Naive thymus-derived CD8-positive, alpha-beta T cell (primary cell): ENCODE measurements at places on chromosomes 5 and 9. TPM values are rescaled to one million over a fixed set of nuclear protein-coding genes. Genes with fewer than 3 reads are reported as not detected.

ARID3C gene
- not detected for total RNA-seq

- peaks cover 2% of the 10 kb centered on the region for H3K27me3 ChIP-seq
- no peak overlapping the region for H3K4me3 ChIP-seq
- H3K4me1 ChIP-seq, result no peaks in the 10 kb centered on the region
- no peak overlapping the region for H3K27ac ChIP-seq
- H3K36me3 ChIP-seq, result no peaks in the 10 kb centered on the region
Measured at GRCh38 chr5:93279296-93279963, 301.6 kb downstream of the NR2F1-AS1 start.

DNA sequence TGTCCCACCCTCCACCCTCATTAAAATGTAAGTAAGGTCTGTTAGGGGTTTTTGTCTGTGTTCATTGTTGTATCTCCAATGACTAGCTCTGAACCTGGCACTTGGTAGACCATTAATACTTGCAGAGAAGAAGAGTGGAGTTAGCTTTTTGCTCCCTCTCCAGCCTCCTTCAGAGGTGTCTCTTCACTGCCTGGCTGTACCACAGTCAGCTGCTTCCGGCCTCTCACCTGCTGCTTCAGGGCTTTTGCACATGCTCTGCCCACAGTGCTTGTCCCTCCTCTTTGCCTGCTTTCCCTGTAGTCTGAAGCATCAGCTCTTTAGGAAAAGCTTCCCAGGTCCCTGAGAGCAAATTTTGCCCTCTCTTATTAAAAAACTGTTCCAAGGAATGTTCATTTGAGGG lies 83.6 kb downstream of the SNX24 start:
- H3K27ac ChIP-seq, result no peak overlapping the region
- no peaks in the 10 kb centered on the region for H3K36me3 ChIP-seq
- no peaks in the 10 kb centered on the region for H3K4me1 ChIP-seq
- H3K4me3 ChIP-seq, result no peak overlapping the region
- DNase-seq, result no peak

DNA sequence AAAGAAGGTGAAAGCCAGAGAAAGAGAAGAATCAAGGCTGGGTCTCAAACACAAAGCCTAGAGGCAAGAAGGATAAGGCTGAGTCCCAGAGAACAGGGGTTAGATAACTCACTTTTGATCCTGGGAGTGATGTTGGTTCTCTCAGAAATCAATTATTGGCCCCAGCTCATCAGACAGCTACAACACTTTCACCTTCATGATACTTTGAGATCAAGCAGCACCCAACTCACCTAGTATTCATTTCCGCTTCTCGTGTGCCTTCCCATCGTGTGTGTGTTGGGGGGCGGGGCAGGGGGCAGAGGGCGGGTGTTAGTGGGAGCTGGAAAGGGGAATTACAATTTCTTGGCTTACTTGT lies 92.2 kb upstream of the RAD23B start:
- no peaks in the 10 kb centered on the region for H3K4me1 ChIP-seq
- H3K27ac ChIP-seq, result no peak overlapping the region
- peaks cover 2% of the 10 kb centered on the region for H3K27me3 ChIP-seq
- DNase-seq, result no peak

GRCh38 chr5:102807878-102808502 lies 52.9 kb downstream of the PAM start:
- DNase-seq, result no peak
- H3K4me1 ChIP-seq, result peaks cover 6% of the 10 kb centered on the region
- H3K27me3 ChIP-seq, result no peaks in the 10 kb centered on the region
- no peak overlapping the region for H3K4me3 ChIP-seq
- no peak overlapping the region for H3K27ac ChIP-seq

- DNase-seq, result no peak
- H3K4me3 ChIP-seq, result no peak overlapping the region
- no peaks in the 10 kb centered on the region for H3K27me3 ChIP-seq
- H3K27ac ChIP-seq, result no peak overlapping the region
Measured at GRCh38 chr5:17308326-17309065, 91.1 kb downstream of the BASP1 start.

CER1 gene
- not detected for total RNA-seq

GRCh38 chr9:91750343-91750742 lies 199.7 kb downstream of the ROR2 start:
- no peak overlapping the region for H3K27ac ChIP-seq
- DNase-seq, result no peak
- peaks cover 5% of the 10 kb centered on the region for H3K27me3 ChIP-seq
- H3K36me3 ChIP-seq, result no peaks in the 10 kb centered on the region

GRCh38 chr5:17890501-17890900 lies 256.2 kb downstream of the TAF11L14 start:
- H3K4me1 ChIP-seq, result no peaks in the 10 kb centered on the region
- no peak overlapping the region for H3K27ac ChIP-seq
- no peaks in the 10 kb centered on the region for H3K27me3 ChIP-seq
- no peak overlapping the region for H3K4me3 ChIP-seq
- DNase-seq, result no peak
- H3K36me3 ChIP-seq, result no peaks in the 10 kb centered on the region

ARSB gene
- total RNA-seq, result 4.1 TPM
